ENCODE measurements at places on chromosomes 11 and 22.
A peak's percentile ranks its signal among the peaks of the same experiment; 100 is the strongest.

DNA sequence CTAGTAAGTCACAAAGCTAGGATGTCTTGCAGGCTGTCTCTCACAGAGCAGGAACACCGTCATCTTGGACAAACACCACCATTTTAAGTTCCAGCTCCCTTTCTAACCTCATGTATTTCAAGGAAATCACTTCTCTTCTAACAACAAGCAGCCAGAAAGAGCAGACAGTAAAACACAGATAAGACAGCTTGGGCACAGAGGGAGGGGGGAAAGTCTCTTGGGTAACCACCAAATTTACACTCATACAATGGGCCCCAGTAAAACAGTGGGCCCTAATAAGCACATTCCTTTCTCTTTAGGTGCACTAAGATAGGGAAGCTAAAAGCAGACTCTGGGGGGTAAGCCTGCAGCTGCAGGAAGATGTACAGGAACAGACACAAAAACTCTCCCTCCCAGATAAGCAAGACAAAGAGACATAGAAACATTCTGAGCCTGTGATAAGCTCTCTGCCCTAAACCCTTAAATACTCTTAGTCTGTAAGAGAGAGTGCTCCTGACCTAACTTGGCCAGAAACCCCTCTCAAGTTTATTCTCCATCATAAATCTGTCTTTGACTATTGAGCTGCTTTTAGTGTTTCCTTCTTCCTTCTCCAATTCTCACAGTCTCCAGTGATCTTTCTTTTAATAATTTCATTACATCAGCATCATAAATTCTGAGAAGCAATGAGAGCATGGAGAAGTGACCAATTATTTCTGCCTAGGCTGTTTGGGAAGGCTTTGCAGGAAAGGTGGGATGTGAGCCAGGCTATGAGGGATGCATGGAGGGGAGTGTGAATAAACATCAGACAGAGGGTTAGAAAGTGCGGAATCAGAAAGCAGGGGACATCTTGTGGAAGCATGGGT lies 7.4 kb downstream of the OR10D3 start:
- DNase-seq = no peak

GRCh38 chr11:87779276-87780067 lies 395.8 kb downstream of the RAB38 start:
- DNase-seq = no peak

DNA sequence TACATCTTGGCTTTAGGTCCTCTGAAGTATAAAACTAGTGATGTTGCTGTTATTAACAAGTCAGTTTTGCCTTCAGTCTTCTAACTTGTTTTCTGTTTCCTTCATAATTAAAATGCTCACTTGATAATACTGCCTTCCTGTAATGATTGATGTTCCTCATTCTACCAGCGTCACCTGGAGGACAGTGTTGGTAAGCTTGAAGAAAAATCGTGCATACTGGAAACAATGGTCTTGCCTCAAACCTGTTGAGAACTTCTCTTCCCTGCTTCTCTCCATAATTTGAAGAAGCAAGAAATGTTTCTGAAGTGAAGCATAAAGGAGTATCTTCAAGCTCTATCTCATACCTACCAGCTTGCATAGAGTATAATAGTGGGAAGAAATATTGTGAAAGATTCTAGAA lies 3.0 kb downstream of the YWHAH start:
- no peak for DNase-seq

DNA sequence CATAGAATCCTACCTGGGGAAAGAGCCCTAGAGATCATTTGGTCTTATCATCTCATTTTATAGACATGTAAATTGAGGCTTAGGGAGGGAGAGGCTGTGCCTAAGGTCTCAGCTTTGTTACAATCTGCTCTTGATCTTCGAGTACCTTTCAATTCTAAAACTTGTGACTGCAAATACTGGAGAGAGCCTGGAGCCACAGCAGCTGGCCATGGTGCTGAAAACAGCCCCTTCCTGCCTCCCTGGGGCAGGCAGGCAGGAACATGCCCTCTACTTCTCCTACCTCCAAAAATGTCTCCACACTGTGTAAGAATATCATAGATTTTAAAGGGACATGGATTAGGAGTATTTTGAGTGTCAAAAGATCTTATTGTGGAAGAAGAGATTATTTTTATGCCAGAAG lies 52.2 kb downstream of the C22orf42 start:
- DNase-seq = peak; percentile 45

- no peak for DNase-seq
Measured at GRCh38 chr11:44862558-44863101, 88.1 kb downstream of the TP53I11 start.

DNA sequence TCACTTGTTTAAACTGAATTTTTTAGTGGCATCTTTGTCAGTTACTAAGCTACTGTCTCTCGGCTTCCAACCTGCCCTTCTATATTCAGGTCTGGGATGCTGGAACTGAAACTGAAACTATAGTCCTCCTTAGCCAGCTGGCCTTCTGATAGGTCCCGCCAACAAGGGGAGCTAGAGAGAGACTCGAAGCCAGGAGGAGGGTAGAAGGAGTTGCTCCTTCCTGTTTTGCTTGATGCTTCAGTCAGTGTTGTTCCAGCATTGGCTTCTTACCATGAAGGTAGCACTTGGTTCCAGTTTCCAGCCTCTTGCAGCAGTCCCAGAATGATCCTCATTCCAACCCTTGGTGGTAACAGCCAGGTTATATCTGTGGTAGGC lies 32.9 kb upstream of the HORMAD2 start:
- DNase-seq = no peak

DNA sequence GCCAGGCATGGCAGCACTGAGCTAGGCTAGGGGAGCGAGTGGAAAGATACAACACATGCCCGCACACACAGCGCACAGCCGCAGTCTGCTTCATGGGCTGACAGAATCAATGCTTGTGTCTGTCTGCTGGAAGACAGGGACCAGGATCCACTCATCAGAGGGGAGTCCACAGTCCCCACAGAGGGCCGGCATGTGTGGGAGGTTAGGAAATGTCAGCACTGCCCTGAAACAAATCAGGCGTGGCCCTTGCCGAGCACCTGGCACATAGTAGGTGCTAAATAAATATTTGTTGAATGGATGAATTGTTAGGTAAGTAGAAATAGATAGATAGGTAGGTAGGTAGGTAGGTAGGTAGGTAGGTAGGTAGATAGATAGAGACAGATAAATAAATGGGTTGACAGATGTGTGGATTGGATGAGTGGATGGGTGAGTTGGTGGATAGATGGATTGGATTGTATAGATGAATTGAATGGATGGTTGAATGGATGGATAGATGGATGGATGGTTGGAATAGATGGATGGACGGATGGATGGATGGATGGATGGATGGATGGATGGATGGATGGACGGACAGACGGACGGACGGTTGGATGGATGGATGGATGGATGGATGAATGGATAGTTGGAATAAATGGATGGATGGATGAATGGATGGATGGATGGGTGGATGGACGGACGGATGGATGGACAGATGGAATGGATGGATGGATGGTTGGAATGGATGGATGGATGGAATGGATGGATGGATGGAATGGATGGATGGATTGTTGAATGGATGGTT lies 3.3 kb downstream of the SLC22A12 start:
- DNase-seq = no peak

GRCh38 chr11:69362315-69362714 lies 68.4 kb downstream of the MYEOV start:
- DNase-seq = no peak

DNA sequence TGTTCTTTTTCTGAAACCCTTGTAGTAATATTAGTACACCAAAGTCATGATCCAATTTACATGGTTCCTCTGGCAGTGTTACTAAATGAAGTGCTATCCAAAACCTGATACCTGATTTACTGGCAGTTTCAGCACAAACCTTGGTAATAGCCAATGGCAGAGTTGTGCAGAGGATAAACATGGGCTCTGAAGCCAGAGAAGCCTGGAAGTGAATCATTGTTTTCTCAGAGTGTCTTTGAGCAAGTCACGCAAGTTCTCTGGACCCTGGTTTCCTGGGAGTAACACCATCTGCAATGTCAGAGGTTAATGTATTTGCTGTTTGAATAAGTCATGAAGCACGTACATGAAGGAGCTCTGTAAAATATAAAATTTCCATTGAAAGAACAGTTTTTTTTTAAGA lies 222.3 kb upstream of the NARS2 start:
- DNase-seq = no peak

GRCh38 chr22:28589102-28589750 lies 90.4 kb downstream of the TTC28 start:
- DNase-seq = no peak

DNA sequence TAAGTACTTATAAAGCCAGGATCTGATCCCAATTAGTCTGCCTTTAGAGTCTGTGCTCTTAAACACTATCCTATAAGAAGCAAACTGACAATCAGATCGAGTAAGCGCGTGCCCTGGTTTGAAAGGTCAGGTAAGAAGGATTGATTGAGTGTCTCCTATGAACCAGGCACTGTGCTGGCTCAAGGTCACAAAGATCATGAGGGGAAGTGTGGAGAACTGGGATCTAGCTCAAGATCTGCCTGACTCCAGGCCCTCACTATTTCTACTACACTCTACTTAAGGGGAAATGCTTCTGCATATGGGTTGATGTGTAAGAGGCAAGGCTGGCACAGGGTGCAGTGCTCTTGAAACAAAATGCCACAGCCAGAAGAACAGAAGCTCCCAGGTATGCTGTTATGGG lies 77.0 kb downstream of the ME3 start:
- DNase-seq = no peak

DNA sequence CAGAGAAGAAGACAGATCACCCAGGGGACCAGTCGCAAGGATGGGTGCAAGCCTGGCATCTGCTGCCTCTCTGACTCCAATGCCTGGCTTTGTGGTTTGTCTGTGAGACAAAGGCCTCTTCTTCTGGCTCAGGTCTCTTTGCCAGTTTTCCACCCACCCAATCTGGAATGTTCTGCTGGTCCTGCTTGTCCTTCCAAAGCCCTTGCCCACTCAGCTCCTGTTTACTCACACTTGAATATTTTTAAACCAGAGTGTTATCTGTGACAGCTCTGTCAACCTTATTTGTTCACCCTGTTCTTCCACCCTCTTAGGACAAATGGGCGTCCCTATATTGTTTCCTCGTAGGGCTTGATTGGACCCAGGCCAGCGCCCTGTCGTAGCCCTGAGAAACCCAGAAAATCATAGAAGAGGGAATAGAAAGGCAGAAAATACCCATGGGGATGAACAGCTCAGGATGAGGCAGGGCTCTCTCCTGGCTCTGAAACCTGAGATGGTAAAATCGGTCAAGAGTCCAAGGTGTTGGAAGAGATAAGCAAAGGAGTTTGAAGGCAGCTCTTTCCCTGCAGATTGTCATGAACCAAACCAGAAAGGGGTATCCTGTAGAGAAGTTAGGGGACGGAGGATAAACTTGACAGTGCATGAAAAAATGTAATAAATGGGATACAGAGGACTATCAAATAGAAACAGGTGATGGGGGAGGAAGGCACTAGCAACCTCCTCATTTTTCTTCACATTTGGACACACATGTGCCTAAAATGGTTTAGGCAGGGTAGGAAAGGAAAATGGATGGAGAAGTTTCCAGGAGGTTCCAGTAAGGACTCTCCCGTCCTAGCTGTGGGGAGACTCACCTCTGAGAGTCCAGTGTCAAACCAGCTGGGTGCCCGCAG lies 651 bp downstream of the CRYAB start:
- DNase-seq = no peak

DNA sequence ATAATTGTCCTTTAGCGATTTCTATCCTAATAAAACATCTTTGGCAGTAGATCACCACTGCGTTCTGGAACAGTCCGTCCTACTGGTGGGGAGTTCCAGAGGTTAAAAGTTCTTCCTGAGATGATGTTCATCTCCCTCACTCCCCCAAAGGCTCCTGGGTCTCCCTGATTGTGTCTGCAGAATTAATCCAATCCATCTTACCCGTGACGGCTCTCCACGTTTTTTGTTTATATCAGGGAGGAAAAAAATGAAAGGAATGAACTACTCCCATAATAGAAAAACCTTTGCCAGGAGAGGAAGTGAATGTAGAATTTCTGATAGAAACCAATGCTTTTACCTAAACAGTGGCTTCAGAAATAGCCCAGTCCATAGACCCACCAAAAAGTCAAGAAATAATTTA lies 81.6 kb downstream of the LARGE1 start:
- DNase-seq = no peak

DNA sequence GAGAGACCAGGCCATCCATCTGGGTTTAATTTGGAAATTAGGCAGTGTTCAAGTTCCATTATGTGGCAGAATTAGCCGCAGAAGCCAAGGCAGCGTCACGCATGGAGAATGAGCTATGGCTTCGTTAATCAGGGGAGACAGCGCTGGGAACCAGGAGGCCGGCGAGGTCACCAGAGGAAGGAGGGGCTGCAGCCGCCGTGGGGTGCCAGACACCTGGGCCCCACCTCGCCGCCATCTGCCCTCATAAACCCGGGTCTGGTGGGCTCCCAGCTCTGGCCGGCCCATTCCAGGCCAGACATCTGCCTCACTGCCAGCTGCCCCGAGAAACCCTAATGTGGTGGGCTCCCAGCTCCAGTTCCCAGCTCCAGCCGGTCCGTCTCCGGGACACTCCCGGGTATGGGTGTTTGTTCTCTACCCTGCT lies 676.9 kb downstream of the BRD1 start:
- DNase-seq = peak; percentile 54

GRCh38 chr11:56967726-56968125 lies 21.0 kb upstream of the OR5AK2 start:
- no peak for DNase-seq

- DNase-seq = no peak
Measured at GRCh38 chr11:130068546-130068985, 1.1 kb upstream of the APLP2 start.

- DNase-seq = peak; percentile 44
Measured at GRCh38 chr11:58923300-58923788, 15.9 kb upstream of the GLYATL1 start.

DNA sequence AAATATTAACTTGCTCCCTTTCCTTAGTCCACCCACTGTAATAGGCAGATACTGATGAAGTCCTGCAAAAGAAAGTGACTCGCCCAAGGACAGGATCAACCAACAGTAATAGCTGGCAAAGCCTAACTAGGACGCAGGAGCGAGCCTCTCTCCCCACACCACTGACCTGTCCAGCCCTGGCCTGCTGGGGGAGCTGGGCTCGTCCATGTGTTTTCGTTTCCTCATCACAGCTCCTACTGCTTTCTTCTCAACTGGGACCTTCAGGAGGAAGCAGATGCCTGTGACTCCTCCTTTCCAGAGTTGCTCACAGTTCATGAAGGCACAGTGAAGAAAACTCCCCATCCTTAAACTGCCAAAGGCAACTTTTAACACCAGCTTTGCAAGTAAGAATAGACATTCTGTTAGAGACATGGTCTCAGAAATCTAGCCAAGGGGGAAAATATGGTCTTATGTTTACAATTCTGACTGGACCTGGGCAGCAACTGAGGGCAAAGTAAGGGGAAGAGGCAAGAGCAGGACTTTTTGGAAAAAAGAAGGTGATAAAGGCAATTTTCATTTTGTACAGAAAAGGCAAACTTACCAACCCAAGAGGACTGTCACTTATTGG lies 11.6 kb upstream of the GPHA2 start:
- no peak for DNase-seq

DNA sequence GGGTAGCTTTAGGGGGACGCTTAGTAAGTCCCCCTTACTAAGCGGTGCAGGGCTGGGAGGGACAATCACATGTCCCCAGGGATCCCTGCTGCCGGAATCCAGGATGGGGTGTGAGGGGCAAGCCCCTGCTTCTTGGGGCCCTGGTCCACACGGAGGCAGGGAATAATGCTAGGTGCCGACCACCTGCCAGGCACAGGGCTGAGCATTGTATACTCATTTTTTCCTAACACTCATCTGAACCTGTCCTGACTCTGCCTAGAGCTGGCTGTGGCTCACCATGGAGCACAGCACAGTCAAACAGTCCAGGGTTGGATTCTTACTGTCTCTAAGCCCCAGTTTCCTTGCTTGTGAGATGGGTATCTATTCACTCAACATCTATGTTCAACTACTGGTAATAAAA lies 1.4 kb upstream of the LTBP3 start:
- no peak for DNase-seq

- no peak for DNase-seq
Measured at GRCh38 chr11:19872512-19873145, 160.0 kb downstream of the NAV2 start.
